ENCODE measurements at places on chromosomes 1 and 21.

DNA sequence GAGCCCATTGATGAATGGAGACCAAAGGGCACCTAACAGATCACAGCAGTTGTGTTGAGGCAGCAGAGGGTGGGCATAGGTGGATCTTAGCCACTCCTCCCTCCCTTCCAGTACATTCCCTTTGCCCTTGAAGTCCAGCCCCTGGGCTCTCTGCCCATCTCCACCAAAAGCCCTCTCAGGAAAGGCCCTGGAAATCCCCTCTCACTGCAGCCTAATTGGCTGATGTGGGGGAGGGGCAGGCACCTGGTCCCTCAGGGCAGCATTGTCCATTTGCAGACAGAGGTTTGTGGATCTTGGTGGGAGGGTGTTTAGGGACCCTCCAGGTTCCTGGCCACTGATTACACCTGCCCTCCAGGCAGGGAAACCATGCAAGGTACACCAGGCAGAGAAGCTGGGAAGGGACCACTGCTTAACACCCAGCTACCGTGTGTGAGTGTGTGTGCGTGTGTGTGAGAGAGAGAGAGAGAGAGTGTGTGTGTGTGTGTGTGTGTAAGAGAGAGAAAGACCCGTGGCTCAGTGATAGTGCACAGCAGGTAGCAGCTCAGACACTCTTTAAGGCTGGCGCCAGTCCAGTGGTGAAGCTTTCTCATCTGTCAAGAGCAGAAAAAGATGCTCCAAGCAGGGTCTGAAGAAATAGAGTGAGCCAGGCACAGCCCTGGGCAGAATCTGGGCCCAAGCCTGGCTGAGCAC is 71.1 kb downstream of the MATN1 start:
- no peak for DNase-seq

GRCh38 chr1:81695741-81696140 is 105.0 kb upstream of the ADGRL2 start:
- no peak for DNase-seq

DNA sequence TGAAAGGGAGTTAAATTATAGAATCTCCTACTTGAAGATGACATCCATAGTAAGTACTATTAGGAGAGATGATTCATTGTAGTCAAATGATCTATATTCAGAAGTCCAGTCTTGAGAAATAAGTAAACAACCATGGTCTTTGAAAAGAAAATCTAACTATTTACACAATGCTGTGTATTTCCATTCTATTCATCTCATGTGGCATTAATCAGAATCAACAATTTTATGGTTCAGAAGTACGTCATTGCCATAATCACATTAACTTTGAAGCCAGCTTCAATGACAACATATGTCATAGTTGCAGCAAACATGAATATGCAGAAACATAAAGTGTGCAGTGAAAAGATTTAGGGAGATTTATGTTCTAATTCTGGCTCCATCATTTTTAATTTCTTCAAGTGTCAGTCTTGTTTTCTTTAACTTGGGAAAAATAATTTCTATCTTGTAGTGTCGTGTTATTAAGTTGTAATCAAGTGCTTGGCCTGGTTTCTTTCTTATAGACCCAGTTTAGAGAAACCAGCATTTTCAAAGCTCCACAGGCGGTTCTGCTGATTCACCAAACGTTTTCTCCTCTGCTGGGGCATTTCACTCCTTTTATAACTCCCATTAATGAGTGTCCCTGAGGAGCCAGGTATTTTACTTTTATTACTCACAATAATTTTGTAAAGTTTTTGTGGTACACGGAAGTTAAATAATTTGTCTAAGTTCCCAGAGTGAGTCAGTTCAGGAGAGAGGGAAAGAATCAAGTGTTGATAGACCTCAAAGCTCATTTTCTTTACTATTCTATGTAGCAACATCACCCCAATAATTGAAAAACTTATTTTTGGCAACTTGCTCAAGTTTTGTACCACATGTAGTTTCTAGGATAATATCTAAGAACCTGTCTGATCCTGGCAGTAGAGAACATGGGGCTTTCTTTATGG is 35.9 kb upstream of the PTGS2 start:
- DNase-seq = no peak

GRCh38 chr1:189084811-189085210 is 1392.9 kb downstream of the BRINP3 start:
- DNase-seq = no peak

- no peak for DNase-seq
Observed at GRCh38 chr1:21724098-21724497, 54.9 kb upstream of the RAP1GAP start.

DNA sequence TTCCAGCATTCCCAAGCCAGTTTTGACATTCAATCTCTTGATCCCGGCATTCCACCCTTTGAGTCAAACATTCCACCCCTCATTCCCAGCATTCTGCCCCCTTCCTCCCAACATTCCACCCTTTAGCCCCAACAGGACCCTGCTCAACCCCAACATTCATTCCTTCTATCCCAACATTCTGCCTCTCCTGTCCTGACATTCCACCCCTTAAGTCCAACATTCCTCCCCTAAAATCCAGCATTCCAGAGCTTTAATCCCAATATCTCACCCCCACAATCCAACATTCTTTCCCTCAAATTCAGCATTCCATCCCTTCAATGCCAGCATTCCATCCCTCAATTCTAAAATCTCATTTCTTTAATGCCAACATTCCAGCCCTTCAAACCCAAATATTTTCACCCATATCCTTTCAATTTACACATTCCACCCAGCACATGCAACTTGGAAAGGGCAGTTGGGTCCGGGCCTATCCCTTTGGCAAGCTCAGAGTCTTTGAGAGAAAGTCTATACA is 22.9 kb downstream of the DDX20 start:
- no peak for DNase-seq

GRCh38 chr1:21881250-21881649 is 55.9 kb downstream of the HSPG2 start:
- DNase-seq = no peak

DNA sequence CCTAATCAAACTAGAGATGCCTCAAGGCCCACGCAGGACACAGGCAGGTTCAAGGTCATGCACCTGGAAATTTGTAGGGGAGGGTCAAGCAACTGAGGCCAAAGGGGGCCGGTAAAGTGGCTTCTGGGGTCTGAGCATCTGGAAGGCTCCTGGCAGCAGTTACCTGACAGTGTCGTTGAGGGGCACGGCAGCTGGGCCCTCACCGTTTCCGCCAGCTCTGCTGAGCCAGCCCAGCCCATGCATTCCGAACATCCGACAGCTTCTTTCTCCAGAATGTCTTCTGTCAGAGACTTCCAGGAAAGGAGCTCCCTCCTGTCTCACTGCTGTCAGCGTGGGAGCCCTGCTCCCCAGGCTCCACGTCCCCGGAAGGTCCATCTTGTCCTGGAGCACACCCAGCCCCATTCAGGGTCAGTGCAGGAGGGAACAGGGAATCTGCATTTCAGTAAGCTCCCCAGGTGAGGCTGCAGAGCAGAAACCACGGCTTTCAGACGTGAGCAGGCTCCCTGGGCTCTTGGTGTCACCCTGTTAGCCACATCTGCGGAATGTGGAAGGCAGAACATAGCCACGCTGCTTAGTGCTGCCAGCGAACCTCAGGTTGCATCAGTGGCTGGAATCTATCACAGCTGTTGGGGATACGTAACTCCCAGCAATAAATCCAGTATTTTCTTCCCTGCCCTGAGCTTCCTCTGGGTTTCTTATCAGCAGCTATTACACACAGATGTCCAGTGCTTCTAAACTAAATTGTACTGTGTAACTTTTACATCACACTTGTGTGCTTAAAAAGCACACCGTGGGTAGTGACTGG is 36.3 kb upstream of the FAM3B start:
- DNase-seq = no peak

DNA sequence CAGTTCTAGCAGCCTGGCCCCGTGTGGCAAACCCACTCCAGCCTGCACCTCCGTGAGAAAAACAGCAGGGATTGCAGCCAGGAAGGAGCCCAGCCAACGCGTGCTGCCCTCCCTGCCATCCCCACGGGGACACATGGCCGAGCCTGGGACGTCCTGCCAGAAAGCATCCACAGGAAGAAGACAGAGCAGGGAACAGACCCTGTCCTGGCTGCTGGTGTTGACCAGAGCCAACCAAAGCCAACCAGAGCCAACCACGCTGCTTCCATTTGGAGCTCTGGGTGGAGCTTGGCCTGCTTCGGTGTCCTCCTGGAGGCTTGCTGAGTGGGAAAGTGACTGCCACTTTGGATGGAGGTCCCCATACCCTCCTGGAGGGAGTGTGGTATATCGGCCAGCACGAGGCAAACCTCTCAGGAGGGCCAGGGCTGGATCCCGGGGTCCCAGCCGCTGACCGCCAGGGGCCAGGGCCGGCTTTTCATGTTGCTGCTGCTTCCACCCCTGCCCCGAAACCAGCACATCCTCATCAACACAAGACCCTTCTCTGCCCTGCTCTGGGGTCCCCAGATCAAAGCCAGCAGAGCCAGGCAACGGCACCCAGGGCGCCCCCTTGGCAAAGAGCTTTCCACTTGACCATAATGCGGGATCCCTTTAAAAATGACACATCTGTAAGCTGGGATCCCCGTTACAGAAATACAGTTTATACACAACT is 80.6 kb upstream of the ARHGEF16 start:
- no peak for DNase-seq

DNA sequence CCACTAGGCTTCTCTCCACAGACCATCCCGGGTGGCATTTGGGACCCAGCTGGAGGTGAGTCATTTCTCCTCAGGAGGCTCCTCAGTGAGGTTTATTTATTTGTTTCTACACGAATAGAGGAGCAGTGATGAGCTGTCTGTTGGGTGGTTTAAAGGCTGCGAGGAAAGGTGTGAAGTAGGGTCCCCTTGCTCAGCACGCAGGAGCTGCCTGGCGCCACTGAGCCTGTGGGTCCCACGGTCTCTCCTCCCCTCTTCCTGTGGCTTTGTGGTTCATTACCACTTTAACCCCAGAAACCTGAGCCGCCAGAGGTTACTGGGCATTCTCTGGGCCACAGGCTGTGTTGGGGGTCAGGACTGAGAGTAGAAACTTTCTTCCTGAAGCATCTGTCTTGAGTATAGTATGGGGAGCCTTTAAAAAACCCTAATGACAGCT is 39.9 kb downstream of the IL6R start:
- no peak for DNase-seq

- no peak for DNase-seq
Observed at GRCh38 chr1:1427820-1428148, 6.7 kb upstream of the ANKRD65 start.

- no peak for DNase-seq
Observed at GRCh38 chr1:206935491-206936067, 10.7 kb downstream of the PIGR start.

GRCh38 chr1:200751717-200752116 is 13.0 kb downstream of the CAMSAP2 start:
- peak; percentile 6 for DNase-seq

DNA sequence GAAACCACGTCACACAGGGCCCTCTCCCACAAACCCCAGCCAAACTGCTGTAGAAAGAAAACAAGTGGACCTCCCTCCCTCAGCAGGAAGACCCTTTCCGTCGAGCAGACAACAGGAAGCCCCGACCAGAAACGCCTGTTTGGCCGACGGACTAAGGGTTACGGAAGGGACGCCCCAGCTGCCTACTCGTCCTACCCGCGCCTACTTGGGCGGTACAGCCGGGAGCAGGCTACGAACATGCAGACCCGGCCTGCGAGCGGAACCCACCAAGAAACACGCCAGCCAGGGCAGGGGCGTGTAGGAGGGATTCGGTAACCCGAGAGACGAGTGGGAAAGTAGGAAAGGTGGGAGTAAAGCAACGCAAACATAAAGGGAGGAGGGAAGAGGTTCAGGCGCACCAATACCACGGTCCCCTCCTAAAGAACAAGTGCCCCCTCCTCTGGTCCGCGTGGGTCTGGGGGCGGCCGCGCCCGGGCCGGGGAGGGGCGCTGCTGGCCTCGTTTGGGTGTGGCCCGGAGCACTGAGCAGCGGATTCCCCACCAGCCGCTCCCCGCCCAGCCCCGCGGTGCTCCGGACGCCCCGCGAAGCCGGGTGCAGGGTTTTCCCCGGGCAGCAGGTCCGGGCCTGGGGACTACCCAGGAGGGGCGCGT is 450 bp downstream of the S100A10 start:
- no peak for DNase-seq

GRCh38 chr1:61839679-61840078 is 97.4 kb downstream of the PATJ start:
- no peak for DNase-seq

DNA sequence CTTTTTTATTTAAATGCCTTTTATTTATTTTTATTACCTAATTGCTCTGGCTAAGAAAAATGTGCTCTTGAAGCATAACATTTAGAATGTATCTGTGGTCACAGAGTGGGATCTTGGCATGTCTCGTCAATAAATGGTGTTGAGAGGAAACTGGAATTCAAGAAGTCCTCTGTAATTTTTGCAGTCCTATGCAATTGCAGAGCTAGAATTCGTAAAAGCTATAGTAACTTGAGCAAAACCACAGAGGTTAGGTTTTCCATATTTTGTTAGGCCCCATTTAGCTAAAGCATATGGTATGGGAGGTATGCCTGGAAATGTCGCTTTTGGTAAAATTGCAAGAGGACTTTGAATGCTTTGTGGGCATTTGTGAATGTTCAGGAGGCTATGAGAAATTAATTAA is 466.7 kb upstream of the NFIA start:
- no peak for DNase-seq

GRCh38 chr1:27602462-27603308 is 1.3 kb downstream of the AHDC1 start:
- no peak for DNase-seq

DNA sequence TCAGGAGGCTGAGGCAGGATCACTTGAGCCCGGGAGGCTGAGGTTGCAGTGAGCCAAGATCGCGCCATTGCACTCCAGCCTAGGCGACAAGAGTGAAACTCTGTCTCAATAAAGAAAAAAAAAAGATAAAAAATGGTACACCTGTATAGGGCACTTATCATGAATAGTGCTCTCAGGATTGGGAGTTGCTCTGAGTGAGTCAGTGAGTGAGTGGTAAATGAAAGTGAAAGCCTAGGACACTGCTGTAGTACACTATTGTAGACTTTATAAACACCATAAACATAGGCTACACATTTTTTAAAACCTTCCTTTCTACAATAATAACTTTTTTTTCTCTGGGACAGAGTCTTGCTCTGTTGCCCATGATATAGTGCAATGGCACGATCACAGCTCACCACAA is 16.8 kb downstream of the PHTF1 start:
- no peak for DNase-seq

DNA sequence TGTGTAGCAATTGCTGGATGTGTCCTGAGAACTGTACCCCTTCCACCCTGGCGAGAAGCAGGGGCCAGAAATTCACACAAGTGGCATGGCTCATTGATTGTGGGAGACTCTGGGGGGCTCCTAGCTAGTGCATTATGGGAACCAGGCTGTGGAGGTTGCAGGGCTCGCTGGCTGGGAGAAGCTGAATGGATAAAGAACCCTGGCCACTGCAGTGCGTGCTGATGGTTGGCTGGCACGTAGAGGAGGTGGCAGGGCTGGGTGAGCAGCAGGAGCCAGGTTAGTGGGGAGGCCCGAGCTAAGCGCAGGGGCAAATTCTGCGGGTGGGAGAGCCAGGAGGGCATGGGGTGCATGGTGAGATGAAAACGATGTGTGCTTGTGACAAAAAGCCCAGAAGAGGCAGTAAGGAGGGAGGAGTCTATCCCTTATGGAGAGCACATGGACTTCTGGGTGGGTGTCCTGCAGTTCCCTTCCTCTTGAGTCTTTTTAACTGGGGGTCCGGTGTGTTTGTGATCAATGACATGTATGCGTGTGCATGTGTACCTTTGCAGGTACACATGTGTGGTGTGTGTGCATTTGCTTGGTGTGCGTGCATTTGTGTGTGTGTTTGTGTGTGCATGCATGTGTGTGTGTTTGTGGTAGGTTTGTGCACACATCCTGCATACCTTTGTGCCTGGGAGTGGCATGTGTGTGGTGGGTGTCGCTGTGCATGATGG is 3.6 kb downstream of the GUK1 start:
- no peak for DNase-seq

GRCh38 chr21:41786509-41786987 is 19.7 kb upstream of the RIPK4 start:
- DNase-seq = no peak
